ENCODE measurements at places on chromosomes 2 and 18. TPM values are rescaled to one million over a fixed set of nuclear protein-coding genes. Genes with fewer than 3 reads are reported as not detected.

Gene SIX2
- not detected for total RNA-seq

Gene MATN3
- total RNA-seq = not detected

Gene LYPD6
- total RNA-seq = not detected

Gene CCDC178
- not detected for total RNA-seq

Gene CWC22
- total RNA-seq = 23.9 TPM

Gene FBLN7
- 7.4 TPM for total RNA-seq

Gene PRKAG3
- total RNA-seq = not detected

Gene PTPRN
- total RNA-seq = 0.92 TPM

Gene TRIM54
- total RNA-seq = 0.16 TPM

Gene OBSL1
- 1.3 TPM for total RNA-seq

Gene IRS1
- 4.0 TPM for total RNA-seq

Gene SMAD4
- 71.2 TPM for total RNA-seq

Gene MAL
- 59.2 TPM for total RNA-seq

DNA sequence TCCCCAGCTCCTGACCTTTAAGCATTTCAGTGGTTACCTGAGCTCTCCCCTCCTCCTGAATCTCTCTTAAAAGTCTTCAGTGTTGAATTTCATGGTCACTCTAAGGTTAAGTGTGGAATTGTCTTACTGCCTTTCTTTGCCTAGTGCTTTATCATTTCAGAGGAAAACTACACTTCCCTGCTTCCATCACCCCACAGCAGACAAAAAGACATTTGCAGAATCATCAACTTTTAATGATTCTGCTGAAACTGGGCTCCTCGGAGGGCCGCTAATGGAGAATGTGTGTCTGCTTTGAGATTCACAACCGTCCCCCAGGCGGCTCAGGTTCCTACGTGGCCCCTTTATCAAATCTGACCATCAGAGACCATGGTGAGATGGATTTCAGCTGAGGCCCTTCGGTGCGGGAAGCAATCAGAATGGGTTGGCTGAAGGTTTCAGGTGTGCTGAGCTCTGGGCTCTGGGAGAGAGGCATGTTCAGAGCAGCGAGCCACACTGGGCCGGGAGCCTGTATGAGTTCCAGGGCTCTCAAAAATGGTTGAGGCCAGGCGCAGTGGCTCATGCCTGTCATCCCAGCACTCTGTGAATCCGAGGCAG is 41.9 kb upstream of the TBC1D8 start:
- DNase-seq = no peak

GRCh38 chr2:150449856-150450255 is 37.6 kb downstream of the RND3 start:
- DNase-seq = no peak

DNA sequence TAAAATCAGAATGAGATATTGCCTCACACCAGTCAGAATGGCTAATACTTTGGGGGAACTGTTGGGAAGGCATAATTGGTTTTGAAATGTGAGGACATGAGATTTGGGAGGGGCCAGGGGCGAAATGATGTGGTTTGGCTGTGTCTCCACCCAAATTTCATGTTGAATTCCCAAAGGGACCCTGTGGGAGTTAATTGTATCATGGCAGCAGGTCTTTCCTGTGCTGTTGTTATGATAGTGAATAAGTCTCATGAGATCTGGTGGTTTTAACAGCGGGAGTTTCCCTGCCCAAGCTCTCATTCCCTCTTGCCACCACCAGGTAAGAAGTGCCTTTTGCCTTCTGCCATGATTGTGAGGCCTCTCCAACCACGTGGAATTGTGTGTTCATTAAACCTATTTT is 59.6 kb downstream of the CSRNP3 start:
- no peak for DNase-seq

DNA sequence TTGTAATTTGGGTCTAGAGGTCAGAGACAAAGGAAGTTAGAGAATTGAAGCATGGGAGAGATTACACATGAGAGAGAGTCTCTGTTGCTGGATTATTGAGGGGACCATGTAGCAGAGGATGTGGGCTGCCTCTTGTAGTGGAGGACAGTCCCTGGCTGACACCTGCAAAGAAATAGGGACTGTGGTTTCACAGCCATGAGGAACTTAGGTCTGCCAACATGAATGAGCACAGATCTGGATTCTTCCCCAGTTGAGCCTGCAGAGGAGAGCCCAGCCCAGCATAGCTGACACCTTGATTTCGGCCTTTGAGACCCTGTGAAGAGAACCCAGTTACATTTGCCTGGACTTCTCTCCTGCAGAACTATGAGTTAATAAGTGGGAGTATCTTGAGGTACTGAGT is 179.5 kb upstream of the TWIST2 start:
- no peak for DNase-seq

- no peak for DNase-seq
Observed at GRCh38 chr18:9906481-9906880, 7.3 kb upstream of the VAPA start.

DNA sequence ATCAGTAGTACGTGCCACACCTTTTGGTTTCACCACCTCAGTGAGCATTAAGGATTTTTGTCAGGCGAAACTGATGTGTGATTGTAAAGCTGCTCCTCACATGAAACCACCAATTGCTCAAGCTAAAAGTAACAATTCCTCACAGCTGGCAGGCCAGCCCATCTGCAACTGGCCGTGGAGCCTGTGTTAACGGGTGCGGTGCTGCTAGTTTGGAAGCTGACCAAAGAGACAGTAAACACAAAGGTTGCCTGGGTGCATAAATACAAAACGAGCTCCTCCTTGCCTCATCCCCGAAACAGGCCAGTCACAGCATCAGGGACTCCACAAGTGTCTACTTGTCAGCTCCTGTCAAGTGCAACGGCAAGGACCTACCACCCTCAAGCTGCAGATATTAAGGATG is 32.0 kb downstream of the LGALSL start:
- no peak for DNase-seq

GRCh38 chr2:231664727-231665126 is 43.6 kb upstream of the PTMA start:
- no peak for DNase-seq

DNA sequence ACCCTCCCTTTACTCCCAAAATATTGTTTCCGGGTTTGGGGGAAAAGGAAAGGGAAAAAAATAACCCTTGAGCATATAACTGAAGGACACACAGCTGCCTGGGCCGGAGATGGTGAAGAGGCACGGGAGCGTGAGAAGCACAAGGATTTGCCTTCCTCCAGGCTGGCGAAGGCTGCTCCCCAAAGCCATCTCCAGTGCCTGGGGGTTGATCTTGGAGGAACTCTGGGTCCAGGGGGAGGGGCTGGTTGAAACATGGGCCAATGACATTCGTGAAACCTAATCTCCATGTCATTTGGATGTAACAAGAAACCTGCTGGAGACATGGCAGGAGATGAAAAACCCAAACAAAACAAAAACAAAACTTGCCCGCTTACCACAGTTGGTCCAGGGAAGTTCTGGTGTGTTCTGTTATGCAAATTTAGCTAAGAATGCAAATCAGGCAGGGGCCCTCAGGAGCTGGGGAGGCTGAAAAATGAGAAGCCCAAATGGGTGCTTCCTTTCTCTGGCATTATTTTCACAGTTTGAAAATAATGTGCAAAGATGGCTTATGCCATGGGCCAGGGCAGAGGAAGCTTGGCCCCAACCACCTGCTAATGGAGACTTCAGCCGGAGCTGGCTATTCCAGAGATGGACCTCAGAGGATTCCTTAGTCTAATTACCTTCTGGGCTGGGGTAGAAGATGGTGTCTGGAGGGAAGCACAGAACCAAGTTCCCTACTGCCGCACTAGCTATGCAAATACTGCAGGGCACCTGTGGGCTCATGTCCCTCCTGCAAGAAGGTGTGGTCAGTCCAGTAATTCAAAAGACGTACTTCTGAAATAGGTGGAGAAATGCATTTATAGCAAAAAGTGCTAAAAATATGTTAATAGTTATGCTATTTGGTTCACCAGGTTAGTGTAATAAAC is 180.9 kb downstream of the BCL2 start:
- DNase-seq = peak; percentile 36

GRCh38 chr2:118774458-118775133 is 72.9 kb downstream of the EN1 start:
- peak; percentile 59 for DNase-seq

- DNase-seq = no peak
Observed at GRCh38 chr2:143603035-143603655, 473.9 kb downstream of the ARHGAP15 start.

- no peak for DNase-seq
Observed at GRCh38 chr2:215787565-215788178, 225.7 kb downstream of the MREG start.

GRCh38 chr2:168912466-168912865 is 11.4 kb downstream of the G6PC2 start:
- no peak for DNase-seq

DNA sequence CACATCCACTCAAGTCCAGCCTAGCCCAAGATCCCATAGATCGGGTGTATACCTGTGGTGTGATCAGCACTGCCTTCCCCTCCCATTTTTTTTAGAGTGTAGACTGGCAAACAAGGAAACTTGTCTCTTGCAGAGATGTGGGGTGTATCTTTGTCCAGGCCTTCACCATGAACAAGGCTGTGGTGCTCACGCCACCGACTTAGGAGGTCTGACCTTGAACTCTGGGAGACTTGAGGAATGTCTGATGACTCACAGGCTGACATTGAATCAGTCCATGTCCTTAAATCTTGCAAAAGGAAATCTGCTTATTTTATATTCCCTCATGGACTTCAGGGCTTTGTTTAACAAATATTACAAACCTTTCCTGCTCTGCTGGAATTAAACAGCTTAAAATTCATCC is 4.5 kb upstream of the CTIF start:
- DNase-seq = no peak

DNA sequence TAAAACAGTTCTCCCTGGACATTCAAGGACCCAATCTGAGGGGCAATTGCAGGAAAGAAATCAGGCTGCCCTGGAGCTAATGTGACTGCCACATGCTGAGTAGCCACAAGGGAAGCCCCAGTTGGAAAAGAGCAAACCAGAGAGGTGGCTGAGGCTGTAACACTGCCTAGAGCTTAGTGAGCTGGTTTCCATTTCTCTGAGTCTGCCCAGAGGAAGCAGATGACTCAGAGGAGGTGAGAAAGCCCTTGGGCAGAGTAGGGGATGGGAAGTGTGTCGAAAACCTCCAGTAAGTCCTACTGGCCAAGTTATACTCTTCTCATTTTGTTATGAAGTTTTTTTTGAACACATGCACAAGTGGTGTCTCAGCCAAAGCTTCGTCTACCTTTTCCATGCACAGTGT is 753.0 kb downstream of the CNTNAP5 start:
- no peak for DNase-seq

- no peak for DNase-seq
Observed at GRCh38 chr2:185787227-185788145, 48.9 kb downstream of the FSIP2 start.

DNA sequence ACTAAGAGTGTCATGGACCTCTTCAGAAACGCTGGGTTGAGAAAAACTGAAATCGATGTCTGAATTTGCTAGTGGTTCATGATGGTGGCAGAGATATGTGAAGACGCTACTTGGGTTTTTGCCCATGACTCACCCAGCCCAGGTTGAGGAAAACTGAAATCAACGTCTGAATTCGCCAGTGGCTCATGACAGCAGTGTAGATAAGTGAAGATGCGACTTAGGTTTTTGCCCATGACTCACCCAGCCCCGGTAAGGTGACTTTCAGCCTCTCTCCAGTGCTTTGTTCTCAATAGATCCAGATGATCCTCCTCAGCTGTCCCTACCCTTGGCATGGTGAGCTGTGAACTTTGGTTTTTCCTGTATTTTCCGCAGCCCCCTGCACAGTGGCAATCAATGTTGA is 105.3 kb upstream of the SIX3 start:
- peak; percentile 70 for DNase-seq

- DNase-seq = peak; percentile 80
Observed at GRCh38 chr2:197191940-197192322, 118.6 kb downstream of the ANKRD44 start.

DNA sequence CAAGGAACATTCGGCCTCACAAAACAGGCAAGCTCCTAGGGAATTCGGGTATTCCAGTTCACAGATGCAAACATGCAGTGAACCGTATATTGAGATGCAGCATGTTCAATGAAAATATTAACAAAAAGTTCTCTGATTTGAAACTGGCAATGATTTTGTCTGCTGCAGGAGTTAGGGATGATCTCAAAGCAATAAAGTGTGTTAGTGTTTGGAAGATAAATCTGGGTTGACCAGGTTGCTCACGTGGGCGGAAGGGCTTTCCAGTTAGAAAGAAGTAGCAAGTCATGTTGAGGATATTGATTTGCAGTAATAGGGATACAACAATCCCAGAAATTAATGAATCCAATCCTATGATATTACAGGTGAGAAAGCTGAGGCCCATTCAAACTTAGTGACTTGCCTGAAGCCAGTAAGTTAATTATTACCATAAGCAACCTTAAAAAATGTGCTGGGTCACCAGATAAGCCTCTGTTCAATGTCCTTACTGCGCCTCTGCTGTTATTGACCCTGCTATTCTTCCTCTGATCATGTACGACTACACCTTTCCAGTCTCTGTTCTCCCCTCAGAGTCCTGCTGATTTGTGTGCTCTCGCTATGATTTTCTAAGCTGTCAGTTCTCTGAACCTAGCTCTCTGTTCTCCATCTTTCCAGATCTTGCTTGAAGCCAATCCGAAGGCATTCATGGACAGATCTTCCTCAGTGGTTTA is 370.8 kb downstream of the DSEL start:
- no peak for DNase-seq

DNA sequence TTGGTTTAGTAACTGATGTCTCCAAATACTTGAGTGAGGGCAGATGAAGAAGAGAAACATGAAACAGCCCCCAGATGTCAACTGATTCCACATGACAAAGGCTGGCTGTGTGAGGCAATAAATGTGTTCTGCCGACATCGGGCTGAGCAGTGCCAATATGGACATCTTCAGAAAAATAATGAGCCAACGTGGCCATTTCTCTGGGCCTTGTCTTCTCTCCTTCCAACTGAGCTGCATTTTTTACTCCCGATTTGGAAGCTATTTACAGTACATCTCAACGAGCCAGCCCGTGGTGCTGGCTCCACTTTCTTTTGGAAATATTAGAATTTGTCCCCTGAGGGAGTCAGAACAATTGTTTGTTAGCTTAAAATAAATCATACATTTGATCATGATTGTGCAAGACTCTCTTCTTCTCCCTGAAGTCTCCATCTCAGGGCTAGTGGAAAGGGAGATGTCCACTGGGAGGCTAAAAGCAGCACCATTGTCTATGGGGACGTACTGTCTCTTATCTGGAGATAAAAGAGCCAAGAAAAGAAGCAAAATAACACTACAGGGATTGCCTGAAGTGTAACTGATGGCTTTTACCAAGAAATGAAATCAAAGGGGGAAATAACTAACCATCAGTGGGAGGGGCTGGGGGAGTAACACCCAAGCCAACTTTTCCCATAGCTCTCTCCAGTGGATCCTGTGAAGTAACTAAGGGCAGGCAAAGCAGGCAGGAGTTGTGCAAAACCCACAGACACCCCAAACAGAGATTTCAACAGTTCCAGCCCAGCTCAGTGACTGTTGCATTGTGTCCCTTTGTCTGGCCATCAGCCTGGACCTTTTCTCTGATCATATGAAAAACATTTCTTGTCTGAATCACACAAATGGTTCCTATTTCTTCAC is 114.8 kb downstream of the RDH14 start:
- no peak for DNase-seq
